ENCODE measurements at places on chromosomes 6 and 20.

DNA sequence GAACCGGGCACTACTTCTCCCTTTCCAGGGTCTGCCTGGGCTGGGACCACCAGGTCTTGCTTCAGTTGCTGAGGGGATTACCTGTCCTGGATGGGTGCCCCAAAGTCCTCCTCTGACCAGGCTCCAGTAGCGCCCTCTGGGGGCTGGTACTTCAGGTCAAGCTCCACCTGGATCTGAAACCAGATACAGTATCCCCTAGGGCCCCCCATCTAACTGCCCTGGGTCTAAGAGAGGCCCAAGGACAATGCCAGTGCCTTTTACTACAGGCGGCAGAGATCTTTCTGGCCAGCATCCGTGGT is 11.2 kb upstream of the SPAG4 start:
- DNase-seq = no peak

DNA sequence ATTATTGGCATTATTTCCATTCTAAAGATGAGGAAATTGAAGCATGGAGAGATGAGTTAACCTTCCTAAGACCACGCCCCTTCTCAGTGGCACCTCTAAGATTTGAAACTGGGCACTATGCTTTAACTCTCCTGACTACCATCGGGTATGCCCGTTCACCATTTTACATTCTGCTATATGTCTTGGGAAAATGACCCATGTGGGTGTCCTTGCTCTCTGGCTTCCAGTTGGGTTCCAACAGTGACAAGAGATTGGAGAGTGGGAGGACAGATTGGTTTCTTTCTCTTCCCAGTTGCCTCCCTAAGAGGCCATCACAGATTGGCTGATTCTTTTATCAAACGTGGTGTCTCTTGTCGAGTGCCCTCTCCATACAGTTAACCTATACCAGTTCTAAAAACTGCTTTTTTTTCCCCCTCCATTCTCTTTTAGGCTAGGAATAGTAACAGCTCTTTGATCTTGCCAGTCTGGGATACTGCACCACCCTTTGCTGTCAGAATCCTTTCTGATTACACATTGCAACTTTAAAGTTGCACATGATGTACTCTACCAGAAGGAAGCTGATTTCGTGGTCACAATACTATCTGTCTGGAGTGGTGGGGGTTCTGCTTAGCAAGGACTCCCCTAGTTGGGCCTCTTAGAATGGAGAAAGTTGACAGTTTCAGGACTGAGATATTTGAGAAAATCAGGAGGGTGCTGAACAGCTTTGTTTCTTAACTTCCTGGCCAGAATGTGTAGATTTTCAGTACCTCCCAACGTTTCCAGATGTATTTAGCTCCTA is 88.0 kb upstream of the ELOVL5 start:
- peak; percentile 59 for DNase-seq

DNA sequence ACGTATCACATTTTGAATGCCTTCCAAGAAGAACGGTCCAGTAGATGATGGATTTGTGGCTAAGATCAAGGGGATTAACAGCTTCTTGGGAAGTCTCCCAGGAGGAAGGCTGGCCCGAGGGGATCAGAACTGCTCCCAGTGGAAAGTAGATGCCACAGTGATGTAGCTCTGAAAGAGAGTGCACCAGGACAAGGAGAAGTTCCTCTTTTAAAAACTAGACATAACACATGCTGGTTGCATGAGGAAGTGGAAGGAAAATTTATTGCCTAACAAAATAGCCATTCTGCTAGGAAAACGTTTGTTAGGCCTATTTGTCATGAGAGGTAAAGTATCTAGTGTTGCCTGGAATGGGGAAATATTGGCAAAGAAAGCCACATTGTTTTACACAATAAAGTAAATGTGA is 87.8 kb downstream of the CDH26 start:
- DNase-seq = peak; percentile 76

DNA sequence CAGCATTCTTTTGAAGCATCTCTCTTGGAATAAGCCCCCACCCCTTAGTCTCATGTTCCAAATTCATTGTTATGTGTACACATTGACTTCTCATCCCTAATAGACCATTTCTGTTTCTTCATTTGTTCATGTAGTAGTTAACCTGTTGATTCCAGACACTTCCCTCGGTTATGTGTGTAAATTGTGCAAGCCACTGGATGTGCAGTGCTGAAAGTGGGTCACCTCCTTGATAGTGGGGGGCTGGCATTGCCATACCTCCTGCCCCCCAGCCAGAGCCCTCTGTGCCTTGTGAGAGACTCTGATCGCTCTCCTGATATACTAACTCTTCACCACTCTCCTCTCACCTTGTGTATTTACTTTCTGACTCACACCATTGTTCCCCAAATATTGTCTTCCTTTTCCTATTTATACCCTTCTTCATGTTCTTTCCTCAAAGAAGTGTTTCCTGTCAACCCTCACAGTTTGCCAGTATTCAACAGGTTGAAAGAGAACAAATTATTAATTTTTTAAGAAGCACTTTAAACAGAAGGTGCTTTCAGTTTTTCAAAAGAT is 59.0 kb downstream of the HIVEP1 start:
- no peak for DNase-seq

GRCh38 chr6:41111017-41111416 is 38.2 kb downstream of the NFYA start:
- DNase-seq = no peak

DNA sequence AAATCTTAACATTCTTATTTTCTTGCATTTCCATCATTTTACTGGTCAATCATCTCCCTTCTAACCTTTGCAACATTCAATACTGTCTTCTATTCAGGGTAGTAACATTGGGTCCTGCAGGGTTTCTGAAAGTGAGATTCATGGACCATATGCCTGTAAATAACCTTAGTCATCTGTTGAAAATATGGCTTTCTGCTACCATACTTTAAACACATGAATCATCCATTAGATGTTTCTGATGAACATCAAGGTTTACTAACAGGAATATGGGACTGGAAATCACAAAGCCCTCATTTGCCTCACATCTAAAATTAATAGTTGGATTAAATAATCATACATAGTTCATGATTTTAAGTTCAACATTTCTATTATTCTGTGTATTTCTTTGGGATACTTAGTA is 475.9 kb upstream of the MARCKS start:
- no peak for DNase-seq

DNA sequence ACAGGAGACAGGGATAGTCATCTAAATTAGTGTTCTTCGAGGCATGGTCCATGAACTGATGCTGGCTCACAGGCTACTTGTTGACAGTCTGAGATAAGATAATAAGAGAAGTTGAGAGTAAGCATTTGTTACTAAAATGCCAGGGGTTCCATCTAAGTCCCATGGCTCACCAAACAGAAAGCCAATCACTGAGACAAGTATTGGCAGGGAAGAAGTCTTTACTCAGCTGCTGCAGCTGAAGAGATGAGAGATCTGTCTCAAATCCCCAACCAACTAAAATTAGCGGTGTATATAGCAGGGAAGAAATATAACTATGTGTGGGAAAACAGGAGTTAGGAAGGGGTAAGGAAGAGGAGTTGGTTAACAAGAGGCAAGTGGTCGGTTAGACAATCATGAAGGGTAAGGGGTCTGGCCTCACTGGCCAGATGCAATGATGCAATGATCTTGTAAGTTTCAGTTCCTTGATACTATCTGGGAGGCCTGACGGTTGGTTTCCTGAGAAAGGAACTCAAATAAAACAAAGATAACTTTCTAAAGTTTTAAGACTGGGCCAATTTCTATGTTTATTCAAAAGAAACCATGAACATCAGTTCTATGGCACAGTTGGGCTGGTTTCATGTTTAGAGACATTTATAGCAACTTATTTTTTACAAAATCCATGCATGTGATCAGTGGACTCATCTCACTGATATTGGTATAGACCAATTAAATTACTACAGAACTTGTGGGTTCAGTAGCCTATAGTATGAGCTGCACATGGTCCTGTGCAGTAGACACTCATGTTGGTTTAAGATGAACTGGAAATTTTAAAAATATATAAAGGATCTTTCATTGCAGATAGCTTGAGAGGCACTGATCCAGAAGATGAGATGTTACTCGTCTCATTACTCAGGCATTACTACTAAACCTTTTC is 9.9 kb upstream of the HEBP2 start:
- peak; percentile 37 for DNase-seq

DNA sequence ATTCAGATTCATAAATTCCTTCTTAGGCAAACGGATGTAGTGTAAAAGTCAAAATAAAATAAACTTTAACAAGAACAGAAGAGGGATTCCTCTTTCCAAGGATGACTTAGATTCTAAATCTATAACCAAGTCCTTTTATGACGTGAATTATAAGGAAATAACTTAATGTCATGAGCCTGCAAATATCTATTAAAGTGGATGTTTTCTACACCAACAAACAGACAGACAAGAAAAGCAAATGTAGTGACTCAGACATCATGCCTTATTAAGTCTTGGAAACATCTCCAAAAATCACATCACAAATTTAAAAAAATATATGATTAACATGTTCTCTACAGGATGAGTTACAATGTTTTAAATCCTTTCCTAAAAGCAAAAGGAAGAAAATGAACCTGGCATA is 397.1 kb downstream of the ESR1 start:
- DNase-seq = no peak

DNA sequence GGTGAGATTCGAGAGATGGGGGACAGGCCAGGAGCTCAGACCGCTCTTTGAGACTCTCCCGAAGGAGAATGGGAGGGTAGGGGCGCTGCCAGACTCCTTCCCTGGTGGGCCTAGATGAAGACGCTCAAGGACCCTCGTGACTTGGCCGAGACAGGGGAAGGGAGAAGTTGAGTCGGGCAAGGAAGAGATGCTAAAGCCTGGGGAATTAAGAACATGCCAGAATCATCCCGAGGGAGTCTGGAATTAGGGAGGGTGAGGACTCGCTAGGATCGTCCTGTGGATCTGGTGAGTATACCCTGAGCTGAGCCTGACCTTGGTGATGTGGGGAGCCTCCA is 529 bp downstream of the UBE2C start:
- no peak for DNase-seq

GRCh38 chr20:44615876-44616603 is 33.7 kb downstream of the PKIG start:
- DNase-seq = no peak

- no peak for DNase-seq
These were observed 29.9 kb upstream of the TSPYL1 start for GRCh38 chr6:116309657-116310056.

- peak; percentile 36 for DNase-seq
These were observed 672 bp downstream of the SIRPA start for GRCh38 chr20:1895674-1896483.

- peak; percentile 78 for DNase-seq
These were observed 20.6 kb upstream of the ARHGAP18 start for GRCh38 chr6:129730477-129731165.

DNA sequence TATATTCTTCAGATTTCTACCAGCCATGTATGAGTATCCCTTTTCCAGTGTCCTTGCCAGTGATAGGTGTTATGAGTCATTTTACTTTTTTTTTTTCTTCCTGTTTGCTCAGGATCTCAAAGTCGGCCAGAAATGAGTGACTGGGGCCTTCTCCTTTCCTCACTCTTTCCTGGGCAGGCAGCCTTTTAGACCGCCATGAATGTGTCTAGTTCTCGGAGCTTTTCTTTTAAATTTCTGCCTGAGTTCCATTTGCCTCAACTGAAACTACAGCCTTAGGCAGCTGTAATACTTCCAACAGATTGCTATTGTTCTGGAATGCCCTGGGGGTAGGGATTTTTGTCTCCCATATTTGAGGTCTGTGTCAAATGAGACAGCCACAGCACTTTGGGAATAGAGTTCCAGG is 83.7 kb downstream of the STXBP5 start:
- peak; percentile 24 for DNase-seq

GRCh38 chr20:56628015-56628872 is 862 bp upstream of the TFAP2C start:
- peak; percentile 13 for DNase-seq

DNA sequence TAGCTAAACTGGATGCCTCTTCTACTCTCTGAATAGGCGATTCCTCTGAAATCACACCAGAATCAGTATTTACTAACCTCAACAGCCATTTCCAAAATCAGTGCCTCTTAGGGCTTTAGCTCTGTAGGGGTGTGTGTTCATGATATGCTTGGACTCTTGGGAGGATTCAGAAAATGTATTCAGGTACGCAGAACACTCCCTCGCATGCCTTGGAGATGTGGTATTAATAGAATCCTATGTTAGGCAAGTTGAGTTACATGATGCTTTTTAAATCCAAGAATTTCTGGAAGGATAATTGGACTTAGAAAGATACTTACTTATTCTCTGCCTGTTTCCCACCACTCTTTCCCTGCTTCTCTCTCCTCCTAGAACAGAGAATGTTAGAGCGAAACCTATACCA is 31.8 kb upstream of the PBOV1 start:
- DNase-seq = no peak

- no peak for DNase-seq
These were observed 47.5 kb upstream of the NHSL1 start for GRCh38 chr6:138546733-138547185.

- no peak for DNase-seq
These were observed 40.0 kb downstream of the PLG start for GRCh38 chr6:160742090-160742489.

- no peak for DNase-seq
These were observed 91.8 kb upstream of the TNFAIP3 start for GRCh38 chr6:137775227-137775626.

DNA sequence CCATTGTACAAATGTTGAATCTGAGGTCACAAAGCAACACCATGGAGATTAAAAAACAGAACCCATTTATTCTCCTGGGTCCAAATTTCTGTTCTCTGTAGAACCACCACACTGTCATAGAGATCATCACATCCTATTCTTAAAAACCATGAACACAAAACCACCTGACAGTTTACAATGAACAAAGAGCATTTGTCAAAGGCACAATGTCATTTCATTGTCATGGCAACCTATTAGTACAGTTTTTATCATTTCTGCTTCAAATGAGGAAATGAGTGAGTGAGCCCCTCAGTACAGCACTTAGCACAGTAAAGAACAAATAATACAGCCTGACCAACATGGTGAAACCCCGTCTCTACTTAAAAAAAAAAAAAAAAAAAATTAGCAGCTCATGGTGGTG is 23.1 kb upstream of the LAMP5 start:
- no peak for DNase-seq

DNA sequence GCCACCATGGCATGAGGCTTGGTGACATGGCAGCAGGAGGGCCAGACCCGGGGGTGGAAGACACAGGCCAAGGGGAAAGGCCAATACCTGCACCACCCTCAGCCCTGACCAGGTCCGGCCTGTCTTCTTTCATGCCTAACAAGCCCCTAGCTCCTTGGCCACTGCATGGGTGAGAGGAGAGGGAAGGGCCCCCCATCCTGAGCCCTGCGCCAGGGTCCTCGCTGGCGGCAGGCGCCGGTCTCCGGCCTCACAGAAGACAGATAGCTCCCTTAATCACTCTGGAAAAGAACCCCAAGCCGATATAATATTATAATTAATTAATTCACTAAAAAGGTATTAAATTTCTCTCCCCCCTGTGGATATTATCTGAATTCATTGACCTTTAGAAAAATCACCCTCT is 41.4 kb downstream of the MDFI start:
- DNase-seq = no peak

DNA sequence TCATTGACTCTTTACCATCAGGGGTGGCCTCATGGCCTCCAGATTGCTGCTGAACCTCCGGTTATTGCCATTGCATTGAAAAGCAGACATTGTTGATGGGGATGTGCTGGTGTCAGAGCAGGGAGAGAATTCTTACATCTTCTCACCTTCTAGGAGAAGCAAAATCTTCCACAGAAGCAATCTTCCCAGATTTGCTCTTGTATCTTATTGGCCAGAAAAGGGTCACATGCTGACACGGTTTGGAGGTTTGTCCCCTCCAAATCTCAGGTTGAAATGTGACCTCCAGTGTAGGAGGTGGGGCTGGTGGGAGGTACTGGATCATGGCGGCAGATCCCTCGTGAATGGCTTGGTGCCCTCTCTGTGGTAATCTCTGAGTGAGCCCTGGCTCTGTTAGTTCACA is 10.7 kb downstream of the TP53RK start:
- no peak for DNase-seq

GRCh38 chr6:11362564-11362963 is 130.1 kb upstream of the NEDD9 start:
- no peak for DNase-seq

All from hematopoietic multipotent progenitor cell treated with erythropoietin and hydrocortisone succinate and interleukin-3 and kit ligand, for 4 days (in vitro differentiated cells).